CD14-positive monocyte (primary cell): ENCODE measurements at places on chromosomes 7 and 10.
A peak's percentile ranks its signal among the peaks of the same experiment; 100 is the strongest.

DNA sequence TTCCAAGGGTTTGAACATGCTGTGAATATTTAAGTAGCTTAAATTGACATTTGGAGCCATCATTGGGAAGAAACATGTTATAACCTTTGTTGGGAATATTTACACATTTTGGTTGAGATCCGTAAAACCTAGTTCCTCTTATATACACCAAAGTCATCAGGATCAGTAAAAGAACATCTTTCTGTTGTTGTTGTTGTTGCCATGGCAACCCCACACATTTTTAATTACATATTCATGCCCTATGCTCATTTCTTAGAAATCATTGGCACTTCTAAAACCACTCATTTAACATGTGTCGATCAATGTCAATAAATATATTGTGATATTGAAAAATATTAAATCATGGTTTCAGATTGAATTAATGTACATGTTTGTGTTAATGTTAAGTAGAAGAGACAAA is 122.6 kb downstream of the POU6F2 start:
- DNase-seq, result no peak

- peak; percentile 60 for DNase-seq
Observed at GRCh38 chr7:5665094-5666025, 116.1 kb downstream of the RNF216 start.

DNA sequence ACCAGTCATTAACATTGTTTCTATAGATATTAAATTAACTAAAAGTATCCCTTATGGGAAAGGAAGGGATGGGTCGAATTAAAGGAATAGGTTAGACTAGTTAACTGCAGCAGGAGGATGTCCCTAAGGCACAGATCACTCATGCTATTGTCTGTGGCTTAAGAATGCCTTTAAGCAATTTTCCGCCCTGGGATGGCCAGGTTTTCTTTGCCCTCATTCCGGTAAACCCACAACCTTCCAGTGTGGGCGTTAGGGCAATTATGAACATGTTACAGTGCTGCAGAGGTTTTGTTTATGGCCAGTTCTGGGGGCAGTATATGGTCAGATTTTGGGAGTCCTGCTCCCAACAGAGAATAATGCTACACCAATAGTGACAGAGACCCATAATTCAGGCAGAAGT is 139.3 kb upstream of the CDK13 start:
- no peak for DNase-seq

DNA sequence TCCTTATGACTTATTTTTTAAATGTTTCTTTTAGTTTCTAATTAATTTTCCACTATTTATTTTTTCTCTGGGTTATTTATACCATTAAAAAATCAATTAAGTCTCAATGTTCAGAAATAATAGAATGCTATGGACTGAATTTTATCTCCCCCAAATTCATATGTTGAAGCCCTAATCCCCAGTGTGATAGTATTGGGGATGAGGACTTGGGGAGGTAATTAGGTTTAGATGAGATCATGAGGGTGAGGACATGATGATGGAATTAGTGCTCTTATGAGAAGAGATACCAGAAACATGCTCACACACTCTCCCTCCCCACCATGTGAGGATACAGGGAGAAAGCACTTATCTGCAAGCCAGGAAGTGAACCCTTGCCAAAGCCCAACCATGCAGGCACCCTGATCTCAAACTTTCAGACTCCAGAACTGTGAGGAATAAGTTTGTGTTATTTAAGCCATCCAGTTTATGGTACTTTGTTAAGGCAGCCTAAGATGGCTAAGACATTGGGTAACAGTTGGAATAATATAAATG is 202.6 kb downstream of the MDFIC start:
- DNase-seq, result no peak

- no peak for DNase-seq
Observed at GRCh38 chr7:98281757-98282606, 496 bp downstream of the BRI3 start.

GRCh38 chr7:20279979-20280378 is 50.7 kb upstream of the ITGB8 start:
- no peak for DNase-seq

- peak; percentile 10 for DNase-seq
Observed at GRCh38 chr10:119104654-119105015, 722 bp downstream of the DENND10 start.

GRCh38 chr10:129500617-129501339 is 33.7 kb downstream of the MGMT start:
- no peak for DNase-seq

GRCh38 chr10:10785627-10786026 is 232.0 kb upstream of the CELF2 start:
- DNase-seq, result peak; percentile 43

GRCh38 chr7:116062666-116063065 is 32.1 kb upstream of the TFEC start:
- no peak for DNase-seq

DNA sequence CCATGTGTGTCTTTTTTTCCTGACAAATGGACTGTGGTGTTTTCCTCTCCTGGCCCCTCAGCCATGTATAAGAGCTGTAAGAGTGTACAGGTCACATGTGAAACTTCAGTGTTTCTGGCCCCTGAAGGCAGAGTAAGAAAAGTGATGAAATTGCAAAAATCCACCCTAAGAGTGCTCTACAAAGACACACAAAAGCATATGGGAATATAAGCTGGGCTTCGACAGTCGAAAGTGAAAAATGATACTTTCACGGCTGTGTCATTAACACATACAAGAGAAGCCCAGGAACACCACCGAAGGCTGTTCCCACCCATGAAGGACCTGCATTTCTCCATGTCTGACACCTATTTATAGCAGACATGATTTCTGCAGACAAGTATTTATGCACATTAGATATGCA is 192.2 kb downstream of the PARD3 start:
- no peak for DNase-seq

GRCh38 chr10:60870803-60871202 is 73.2 kb downstream of the RHOBTB1 start:
- no peak for DNase-seq

GRCh38 chr10:69729326-69730048 is 72.2 kb upstream of the COL13A1 start:
- no peak for DNase-seq

DNA sequence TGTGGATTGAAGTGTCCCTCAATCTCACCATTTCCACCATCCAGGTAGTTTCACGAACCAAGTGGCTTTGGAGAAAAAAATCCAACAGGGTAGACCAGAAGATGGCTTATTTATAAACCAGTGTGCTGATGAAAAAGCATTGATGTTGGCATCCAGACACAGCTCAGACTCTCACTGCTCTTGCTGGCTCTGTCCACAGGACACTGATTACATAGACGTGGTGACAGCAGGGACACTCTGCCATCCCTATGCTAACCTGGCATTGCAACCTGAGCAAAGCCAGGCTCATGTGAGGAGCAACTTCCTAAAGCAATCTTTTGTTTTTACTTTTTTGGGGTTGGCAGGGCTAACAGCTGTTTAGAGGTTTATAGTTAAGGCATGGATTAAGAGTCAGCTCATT is 130.6 kb upstream of the SVIL start:
- no peak for DNase-seq

DNA sequence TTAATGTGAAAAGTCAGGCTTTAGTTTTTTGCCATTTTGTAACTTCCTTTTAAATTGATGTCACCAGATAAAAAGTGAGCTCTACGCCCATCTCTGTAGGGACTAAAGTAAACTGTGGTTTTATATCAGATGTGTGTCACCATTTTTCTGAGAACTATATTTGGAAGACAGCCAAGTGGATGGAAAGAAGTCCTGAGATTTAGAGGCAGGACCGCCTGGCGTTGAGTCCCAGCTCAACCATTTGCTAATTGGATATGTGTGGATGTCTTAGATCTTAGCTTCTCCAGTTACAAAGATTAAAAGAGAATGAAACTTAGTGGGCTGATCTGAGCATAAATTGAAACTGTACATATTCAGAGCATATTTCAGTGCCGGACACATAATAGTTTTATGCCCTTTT is 691.6 kb upstream of the CELF2 start:
- DNase-seq, result no peak

GRCh38 chr10:77965294-77965693 is 38.7 kb upstream of the DLG5 start:
- no peak for DNase-seq

- peak; percentile 59 for DNase-seq
Observed at GRCh38 chr10:22988581-22989360, 60.9 kb downstream of the ARMC3 start.

DNA sequence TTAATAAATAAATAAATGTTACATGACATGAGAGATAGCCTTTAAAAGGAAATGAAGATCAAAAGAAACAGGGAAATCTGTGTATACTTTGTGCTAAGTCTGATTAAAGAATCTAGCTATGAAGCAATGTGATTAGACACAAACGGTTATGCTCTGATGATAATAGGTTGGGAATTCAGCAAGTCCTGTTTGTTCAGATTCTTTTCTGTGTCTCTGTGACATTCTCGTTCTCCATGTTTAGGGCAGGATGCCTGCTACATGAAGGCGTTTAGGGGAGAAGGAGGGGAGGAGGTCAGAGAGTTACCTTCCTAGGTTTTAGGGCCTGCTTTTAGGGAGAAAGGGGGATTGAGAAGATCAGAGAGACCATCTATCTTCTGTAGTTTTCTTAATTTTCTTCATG is 555.3 kb downstream of the DNAJB9 start:
- DNase-seq, result no peak

- no peak for DNase-seq
Observed at GRCh38 chr7:4436361-4436895, 245.7 kb upstream of the FOXK1 start.

DNA sequence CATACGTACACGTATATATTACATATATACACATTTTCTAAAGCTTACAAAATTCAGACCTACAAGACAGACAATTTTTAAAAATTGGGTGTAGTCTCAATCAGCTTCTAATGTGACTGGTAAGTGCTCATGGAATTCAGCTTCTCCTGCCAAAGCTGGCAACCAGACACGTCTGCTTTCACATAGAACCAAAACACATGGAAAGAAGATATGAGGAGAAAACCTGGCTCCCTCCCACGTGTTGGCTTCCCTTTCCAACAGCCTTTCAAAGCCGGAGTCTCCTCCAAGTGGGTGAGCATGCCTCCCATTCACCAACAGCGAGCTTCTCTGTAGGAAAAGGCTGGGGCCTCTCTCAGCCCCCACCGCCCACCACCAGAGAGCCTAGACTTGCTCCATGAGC is 33.4 kb downstream of the CDCA7L start:
- no peak for DNase-seq

DNA sequence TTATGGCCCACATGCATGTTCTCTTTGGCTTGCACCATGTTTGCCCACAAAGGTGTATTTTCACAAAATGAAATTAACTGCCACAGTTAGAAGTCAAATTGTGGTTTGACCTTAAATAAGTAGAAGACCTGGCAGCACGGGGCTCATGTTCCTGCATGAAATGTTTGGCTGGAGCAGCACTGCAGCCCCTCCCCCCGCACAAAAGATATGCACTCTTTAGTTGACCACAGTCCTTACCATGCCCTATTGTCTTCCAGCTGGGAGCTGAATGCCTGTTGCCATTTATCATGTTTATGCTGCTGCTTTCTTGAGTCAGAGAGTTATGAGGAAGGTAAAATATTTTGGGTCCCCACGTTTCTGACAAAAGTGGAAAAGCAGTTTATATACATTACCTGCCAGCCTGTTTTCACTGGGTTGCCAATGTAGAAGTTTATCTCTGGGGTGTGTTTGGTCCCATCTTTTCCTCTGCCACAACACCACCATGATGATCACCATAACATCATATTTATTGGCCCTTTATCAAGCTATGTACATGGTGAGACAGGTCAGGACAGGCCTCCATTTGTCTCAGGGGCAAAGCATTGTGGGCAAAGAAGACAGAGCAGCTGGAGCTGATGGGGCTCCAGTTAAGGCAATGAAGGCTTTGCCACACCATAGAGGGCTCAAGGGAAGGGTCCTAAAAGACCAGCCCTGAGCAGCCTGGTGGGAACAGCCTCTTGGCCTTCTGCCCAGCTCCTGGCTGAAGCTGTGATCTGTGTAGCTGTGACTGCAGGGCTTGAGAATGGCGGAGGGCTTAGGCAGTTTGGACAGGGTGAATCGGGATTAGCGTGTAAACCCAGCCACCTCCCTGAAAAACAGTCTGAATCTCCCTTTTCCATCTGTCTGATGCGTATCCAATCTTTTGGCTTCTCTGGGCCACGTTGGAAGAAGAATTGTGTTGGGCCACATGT is 5.4 kb downstream of the PRF1 start:
- no peak for DNase-seq

- peak; percentile 98 for DNase-seq
Observed at GRCh38 chr7:36283711-36284130, 105.9 kb upstream of the ANLN start.
